ENCODE measurements at places on chromosomes 6 and 20.

GRCh38 chr6:8082954-8083858, 19.0 kb upstream of the BLOC1S5 start:
- DNase-seq: no peak

- no peak for DNase-seq
Measured at GRCh38 chr20:11582060-11582459, 335.6 kb upstream of the BTBD3 start.

DNA sequence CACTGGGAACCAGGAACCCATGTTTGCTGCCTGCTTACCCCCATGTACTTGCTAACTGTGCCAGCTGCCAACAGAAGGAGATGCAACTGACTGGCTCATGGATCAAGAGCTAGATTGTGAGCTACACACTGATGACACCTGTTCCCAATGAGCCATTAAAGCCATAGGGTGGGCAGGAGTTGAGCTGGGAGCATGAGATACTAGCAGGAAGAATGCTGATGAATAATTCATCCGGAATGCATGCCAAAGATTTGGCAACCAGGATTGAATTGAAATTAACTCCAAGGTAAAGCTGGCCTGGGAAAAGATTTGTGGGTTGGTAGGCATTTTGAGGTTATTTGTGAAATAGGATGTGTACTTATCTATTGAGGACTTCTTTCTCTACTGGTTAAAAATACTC, 631.1 kb downstream of the KIF16B start:
- no peak for DNase-seq

DNA sequence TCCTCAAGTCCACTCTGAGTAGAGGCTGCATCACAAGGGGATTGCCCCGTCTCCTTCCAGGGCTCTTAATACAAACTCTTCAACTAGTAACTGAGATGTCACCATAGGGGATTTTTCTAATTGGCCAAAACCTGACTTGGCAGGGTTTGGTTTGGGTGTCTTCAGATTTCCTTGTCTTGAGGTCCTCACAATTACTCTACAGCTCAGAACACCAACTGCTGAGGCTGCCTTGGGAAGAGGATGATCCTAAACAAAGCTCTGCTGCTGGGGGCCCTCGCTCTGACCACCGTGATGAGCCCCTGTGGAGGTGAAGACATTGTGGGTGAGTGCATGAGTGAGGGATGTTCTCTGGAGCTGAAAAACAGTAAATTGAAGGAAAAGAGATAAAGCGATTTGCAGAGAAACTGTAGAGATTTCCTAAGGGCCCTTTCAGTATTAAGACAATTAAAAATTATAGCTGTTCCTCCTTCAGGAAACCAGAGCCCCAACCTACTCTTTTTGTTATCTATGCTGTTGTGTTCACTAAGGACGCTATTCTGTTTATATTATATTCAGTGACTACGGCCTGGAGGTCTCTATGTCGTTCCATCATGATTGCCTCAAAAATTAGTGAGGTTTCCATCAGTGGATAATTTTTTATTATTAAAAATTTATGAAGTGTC, at the start of gene HLA-DQA1:
HLA-DQA1 (plus strand) TSS at position 188 of the 662 bp plus-strand sequence; CDS start at position 241, 53 bp downstream.
- DNase-seq: no peak

DNA sequence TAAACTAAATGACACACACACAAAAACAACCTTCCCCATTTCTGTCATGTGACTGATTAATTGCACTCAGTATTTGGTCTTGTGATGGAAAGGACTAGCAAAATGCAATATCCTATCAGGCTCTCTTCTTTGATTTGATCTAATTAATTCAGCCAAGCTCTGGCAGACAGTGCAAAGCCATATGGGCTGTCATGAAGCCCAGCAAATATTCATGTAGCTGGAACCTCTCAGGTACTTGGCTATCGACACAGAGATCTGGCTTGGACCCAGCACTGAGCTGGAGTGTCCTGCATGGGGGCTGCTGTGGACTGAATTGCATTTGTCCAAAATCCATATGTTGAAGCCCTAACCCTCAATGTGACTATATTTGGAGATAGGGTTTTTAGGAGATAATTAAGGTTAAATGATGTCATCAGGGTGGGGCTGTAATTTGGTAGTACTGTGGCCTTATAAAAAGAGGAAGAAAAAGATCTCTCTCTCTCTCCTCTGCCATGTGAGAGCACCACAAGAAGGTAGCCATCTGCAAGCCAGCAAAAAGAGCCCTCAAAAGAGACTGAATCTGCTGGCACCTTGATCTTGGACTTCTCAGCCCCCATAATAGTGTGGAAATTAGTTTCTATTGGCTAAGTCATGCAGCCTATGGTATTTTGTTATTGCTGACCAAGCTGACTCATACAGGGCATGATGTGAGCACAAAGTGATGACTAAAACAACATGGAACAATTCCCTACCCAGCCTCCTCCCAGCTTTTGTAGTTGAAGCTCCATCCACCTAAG, 77.1 kb downstream of the STMND1 start:
- DNase-seq: no peak

- no peak for DNase-seq
Measured at GRCh38 chr6:150185732-150186117, 42.9 kb downstream of the PPP1R14C start.

Measured in right lung (tissue), 10 donors.